ENCODE measurements at places on chromosomes 1 and 21.

- peak; percentile 94 for DNase-seq
Observed at GRCh38 chr1:234602334-234603220, 7.4 kb downstream of the IRF2BP2 start.

- no peak for DNase-seq
Observed at GRCh38 chr1:99216956-99217355, 47.3 kb upstream of the PLPPR4 start.

DNA sequence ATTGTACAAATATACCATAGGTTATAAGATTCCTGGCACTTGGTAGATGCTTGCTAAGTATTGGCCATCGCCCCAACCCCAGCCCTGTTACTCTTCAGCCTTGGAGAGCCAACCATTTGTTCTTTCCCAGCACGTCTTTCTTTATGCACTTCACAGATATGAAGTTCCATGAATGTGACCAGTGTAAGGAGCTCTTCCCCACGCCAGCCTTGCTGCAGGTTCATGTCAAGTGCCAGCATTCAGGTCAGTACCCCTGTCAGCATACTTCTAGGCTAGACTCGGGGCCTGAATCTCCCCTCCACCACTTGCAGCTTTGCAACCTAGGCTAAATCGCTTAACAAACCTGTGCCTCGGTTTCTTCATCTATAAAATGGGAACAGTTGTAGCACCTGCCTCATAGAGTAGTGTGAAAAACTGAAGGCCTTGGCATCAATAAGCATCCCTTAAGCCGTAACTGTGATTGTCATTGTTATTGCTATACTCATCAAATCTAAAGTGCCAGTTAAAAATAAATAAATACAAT, 41.0 kb upstream of the EPHA8 start:
- no peak for DNase-seq

DNA sequence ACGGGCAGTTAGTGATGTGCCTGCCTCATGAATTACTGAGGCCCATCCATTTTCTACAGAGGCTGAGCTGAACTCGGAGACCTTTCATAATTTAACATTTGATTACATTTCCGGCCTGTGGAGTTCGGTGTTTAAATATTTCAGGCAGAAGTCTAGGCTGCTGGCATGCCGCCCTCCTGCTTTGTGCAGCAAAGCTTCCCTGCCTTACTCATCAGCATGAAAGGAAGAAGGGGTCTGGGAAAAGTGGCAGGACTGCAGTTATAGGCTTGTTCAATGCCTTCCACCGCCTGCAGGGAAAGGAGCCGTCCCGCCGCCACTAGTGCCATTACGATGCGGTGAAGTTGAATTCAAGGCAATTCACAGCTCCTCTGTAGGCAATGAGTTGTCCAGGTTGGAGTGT, 527.9 kb downstream of the NPHP4 start:
- no peak for DNase-seq

DNA sequence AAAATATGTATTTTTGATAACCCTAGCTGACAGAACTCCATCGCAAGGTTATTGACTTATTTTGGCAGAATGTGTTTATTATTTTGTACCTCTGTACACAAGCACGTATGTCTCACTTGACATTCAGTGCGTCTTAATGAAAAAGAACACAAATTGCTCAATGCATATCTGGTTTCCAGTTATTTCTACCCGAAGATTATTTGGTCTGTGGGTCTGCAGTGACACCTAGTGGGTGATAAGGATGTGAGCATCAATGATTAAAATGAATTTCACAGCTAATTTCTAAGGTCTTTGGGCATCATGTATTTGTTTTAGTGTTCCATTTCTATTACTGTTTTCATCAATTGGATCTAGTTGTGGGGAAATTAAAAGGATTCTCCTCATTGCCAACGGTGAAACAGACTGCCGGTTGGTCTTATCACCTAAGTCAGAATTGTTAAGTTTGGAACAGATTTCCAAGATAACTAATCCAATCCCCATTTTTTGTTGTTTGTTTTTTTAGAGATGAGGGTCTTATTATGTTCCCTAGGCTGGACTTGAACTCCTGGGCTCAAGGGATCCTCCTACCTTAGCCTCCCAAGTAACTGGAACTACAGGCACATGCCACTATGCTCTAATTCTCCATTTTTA, 13.9 kb downstream of the DDX20 start:
- peak; percentile 76 for DNase-seq

DNA sequence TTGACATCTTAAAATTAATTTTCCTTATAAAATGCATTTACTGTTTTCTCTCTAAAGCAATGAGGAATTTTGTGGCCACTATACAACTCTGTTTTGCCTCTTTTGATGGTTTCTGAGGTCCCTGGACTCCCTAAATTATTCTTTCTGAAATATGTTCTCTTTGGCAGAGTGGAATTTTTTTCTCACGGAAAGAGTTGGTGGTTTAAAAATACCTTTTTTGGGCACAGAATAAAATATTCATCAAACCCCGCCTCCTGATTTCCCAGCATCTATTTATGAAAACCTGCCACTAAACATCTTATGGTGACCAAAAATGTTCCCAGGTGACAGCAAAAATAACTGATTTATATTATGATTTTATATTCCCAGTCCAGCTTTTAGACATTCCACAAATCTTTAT, 165.3 kb upstream of the SYT6 start:
- no peak for DNase-seq

All from inflammatory macrophage treated with lipopolysaccharide for 4 hours (primary cell).